Stimulated activated CD4-positive, alpha-beta T cell treated with anti-CD3 and anti-CD28 coated beads, TNF-alpha, amount 100 ng/mL, for 48 hours (primary cell): ENCODE measurements at places on chromosomes 6 and 20.

DNA sequence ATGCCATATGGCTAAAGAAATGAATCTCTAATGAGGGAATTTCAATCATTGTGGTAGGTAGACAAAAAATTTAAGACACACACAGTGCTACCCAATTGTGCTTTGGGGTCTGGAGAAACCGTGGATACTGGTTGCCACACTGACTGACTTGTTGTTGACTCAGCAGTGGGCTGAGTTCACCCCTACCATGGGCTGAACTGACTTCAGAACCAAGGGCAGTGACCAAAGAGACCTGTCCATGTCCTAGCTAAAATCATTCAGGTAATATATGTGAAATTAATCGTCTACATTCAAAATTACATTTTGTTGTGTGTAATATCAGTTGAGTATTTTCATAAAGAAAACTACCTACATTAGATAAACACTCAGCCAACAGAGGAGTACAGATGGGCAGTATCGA lies 131.6 kb downstream of the PDE7B start:
- DNase-seq: no peak

DNA sequence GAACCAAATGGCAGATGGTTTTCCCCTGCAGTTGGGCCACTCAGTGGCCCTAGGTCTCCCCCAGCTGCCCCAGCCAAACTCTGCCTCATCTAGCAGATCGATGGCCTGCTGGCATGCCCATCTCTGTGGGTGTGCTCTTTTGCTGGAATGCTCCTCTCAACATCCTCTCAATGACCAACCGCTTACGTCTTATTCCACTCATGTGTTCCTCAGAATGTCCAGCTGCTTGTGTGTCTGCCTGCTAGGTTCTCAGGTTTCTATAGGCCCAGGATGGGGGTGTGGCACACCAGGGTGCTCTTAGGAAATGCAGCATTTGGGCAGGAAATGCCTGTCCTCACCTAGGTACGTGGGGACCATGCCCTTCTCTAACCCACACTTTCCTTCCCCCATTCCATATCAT lies 509.9 kb upstream of the SYNCRIP start:
- no peak for DNase-seq

DNA sequence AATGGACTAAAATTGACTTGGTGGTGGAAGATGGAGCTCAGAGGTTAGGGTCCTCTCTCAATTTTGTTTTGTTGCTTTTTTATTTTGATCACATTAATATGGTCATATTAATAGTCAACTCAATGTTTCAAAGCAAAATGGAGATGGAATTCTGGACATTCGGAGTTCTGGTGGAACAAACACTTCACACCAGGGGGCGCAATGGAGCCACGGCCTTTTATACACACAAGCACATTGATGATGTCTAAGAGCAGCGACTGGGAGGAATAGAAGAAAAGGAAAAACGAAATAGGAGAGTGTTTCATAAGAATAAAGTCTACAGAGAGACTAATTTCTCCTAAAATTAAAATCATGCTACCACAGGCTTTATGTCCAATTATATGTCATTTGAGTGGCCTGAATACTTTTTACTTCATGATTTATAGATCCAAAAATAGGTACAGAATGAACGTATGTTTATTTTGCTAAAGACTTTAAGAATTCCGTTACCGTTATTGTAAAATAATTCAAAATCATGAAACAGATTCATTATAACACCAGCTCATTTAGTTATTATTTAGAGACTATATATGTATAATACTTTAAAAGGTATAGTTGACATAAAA lies 197.6 kb upstream of the SASH1 start:
- peak; percentile 64 for DNase-seq

GRCh38 chr6:155635416-155635815 lies 179.8 kb upstream of the NOX3 start:
- DNase-seq: no peak

DNA sequence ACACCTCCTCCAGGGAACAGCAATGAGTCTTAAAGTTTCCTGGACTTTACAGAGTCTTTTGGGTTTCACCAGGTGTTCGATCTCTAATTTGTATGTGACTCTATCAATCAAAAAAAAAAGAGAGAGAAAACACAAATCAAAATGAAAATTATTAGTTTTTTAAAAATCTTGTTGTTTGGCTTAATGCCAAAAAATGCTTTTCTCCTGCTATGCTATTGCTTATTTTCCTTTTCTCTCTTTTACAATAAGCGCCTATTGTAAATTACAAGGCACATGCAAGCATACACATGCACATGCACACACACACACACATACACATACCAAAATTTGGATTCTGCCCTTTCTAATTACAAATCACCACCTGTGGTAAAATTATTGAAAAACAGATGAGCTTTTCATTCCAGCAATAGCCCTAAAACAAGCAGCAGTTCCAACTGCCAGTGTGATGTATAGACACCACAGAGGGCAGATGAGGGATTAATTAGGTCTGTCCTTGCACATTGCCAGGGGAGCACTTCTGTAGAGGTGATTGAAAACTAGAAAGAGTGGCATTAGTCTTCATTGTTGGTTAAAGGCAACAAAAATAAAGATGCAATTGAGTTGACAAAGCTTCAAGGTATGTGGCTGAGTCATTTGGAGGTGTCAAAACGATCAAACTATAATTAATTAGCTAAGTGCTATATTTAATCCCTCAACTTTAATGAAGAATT lies 631.7 kb downstream of the TFAP2B start:
- DNase-seq: no peak

DNA sequence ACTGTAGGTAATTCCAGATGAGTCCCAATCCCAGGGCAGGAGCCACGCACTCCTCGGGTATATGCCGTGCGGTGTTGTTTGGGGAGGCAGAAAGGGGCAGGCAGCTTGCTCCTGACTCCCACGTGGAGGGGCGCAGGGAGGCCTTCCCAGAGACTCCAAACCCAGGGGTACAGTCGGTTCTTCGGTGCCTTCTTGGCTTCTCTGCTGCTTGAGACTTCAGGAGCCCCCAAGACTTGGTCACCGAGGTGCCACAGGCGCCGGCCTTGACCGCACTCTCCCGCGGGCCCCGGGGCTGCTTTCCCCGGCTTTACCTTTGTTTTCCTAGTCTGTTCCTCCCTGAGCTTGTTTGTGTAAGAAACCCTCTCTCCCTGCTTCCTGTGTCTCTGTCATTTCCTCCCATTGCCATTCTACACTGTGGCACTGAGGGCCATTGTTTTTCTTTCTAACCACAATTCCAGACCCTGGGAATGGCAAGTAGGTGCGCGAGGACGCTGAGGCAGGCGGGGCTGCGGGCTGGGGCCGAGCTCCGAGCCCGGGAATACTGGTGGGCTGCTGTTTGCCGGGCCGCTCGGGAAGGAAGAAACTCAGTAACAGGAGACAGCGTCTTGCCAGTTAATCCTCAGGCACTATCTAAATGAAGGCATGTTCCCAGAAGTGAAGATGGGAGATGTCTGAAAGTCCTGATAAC lies 215.6 kb upstream of the HEY2 start:
- DNase-seq: no peak

DNA sequence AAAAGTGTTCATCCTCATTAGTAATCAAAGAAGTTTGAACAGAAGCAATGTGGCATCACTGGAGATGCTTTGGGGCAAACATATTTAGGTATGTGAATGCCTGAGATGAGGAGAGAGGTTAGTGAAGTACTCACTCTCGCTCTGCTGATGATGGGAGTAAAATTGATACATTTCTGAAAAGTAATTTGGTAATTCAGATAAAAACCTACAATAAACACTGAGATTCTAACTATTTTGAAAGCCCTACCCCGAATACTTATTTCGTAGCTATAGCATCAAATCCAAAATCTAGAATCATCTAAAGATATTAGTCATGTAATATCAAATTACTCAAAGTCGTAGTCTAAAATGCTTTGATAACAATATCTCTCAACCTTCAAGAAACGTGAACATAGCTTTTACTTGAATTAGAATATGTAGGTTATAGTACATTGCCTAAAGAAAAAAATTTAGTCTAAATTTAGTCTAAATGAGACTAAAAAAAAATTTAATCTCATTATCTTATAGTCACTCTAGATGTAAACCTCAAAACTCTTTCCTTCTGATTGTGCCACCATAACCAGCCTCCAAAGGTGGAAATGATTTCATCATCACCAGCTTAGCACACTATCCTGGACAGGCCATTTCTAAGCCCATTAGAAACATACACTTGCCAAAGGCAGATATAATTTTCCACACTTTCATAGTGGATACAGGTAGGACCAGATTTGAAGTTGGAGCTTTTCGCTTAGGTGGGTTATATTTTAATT lies 232.5 kb upstream of the TAB2 start:
- DNase-seq: no peak

DNA sequence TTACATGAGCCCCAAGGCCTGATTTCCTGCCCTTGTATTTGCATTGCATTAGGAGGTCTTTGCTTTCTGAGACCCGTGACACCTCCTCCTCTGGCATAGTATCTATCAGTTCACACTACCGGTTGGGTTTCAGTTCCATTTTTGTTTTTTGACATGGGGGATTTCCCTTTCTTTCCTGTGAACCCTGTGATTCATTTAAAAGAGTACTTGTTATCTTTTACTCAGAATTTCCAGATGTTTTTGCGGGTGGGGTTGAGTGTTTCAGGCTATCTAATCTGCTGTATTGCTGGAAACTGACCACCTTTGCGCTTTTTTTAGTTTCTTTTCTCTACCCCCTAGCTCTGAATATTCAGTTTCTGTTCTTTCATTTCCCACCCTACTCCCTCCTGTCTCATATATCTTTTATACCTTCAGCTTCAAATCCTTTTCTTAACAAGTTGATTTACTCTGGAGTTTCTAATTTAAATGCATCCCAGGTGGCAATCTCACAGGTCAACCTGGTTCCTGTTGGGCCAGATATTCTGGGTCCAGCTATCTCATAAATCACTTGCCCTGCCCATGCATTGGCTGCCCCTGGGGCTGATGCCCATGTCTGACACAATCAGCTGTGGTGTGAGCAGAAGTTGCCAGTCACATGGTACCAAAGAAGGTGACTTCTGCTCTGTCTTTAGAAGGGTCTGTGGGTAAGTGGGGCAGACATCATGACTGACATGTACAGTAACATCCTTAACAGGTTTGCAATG lies 14.3 kb upstream of the NCOA3 start:
- peak; percentile 63 for DNase-seq

DNA sequence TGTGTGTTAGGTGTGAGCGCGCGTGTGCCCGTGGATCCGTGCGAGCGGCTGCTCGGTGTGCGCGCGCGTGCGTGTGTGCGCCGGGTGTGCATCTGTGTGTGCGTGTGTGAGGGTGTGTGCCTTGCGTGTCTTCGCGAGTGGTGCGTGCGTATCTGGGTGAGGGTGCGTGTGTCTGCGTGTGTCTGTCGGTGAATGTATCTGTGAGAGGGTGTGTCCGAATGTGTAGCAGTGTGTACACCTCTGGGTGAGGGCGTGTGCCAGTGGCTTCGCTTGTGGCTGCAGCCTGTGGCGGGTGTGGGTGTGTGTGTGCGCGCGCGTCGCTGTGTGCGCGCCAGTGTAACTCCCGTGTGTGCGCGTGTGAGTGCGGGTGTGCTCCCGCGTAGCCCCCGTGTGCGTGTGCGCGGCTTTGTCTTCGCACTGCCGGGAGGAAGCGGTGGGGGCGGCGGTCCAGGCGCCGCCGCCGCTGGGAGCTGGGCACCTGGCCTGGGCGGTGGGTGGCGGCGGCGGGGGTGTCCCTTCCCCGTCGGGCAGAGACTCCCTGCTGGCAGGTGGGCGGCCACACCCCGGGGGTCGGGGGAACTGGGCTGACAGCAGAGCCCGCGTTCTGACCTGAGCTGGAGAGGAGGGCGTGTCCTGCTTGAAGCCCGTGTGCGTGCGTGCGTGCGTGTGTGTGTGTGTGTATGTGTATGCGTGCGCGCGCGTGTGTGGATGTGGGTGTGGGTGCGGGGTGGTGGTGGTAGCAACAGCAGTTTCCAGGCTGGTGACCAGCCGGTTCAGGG lies 61.3 kb upstream of the EPB41L1 start:
- DNase-seq: peak; percentile 31

DNA sequence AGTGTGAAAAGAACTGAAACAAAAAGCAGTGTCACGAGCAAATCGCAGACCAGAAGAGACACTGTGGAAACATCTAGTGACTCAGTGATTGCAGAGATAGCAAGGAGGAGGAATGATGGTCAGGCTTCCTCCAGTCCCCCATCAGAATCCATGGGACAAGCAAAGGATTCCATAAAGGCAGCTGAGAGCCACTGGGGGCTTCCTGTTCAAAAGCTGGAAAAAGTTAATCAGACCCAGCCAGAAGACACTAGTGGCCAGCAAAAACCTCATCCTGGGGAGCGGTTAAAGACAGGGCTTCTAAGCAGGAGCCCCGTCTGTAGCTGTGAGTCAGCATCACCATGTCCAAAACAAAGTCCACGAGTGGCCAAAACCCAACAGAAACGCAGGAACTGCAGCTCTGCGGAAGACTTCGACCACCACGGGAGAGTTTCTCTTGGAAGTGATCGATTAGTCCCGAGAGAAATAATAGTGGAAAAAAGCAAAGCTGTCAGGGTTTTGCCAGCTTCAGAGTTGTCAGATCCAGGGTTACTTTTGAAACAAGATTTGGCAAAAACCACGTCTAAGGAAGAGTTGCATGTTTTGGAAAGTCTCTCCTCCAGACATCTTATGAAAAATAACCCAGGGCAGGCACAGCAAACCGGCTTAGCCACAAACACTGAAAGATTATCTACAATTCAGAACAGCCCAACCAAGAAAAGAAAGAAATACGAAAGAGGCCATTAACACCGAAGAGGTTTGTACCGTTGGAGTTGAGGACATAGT lies 51.0 kb downstream of the JAG1 start:
- no peak for DNase-seq

DNA sequence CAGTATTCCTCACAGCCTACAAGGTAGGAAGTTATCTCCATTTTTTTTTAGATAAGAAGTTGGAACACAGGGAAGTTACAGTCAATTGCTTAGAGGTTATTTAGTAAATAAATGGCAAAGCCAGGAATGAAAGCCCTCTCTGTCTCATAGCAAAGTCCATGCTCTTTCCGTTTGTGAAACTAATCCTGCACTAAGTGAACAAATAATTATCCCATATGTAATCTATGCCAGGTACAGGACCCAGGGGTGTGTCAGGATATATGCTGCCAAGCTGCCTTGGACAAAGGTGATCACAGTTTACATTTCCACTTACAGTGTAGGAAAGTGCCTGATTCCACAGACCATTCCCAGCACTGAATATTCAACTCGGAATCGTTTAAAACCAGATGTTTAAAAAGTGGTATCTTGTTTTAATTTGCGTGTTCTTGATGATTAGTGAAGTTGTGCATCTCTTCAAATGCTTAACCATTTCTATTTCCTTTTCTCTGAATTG lies 13.6 kb upstream of the GMDS start:
- no peak for DNase-seq

DNA sequence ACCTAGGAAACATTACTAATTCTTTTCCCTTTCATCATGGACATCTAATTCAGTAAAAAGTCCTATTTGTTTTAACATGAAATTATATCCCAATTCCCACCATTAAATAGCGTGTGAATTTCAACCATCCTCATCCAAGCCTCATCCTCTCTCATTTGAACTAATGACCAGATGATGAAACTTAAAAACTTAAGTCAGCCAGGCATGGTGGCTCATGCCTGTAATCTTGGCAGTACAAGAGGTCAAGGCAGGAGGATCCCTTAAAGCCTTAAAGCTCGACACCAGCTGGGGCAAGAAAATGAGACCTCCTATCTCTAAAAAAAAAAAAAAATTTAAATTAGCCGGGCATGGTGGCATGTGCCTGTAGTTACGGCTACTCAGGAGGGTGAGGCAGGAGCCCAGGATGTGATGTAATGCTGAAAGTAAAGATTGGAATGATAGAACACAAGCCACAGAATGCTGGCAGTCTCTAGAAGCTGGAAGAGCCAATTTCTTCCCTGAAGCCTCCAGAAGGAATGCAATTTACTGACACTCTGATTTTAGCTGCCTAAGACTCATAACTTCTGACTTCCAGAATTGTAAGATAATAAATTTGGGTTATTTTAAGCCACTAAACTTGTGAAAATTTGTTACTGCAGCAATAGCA lies 27.1 kb upstream of the HAO1 start:
- no peak for DNase-seq

GRCh38 chr20:44423480-44423879 lies 52.2 kb upstream of the TTPAL start:
- DNase-seq: no peak
